Stimulated activated CD8-positive, alpha-beta memory T cell treated with anti-CD3 and anti-CD28 coated beads, Interleukin-12 subunit alpha, Interleukin-12 subunit beta, amount 100 ng/mL, for 4 hours (primary cell): ENCODE measurements at places on chromosomes 12 and 14.
A peak's percentile ranks its signal among the peaks of the same experiment; 100 is the strongest.

GRCh38 chr12:57895389-57896114 is 45.8 kb upstream of the ATP23 start:
- DNase-seq = no peak

- peak; percentile 53 for DNase-seq
Measured at GRCh38 chr12:103495469-103496456, at the start of gene C12orf42. Gene C12orf42 (minus strand): TSS chr12:103495968. CDS start chr12:103478426, 17,542 bp downstream.

- DNase-seq = no peak
Measured at GRCh38 chr12:115149279-115149678, 465.3 kb upstream of the TBX3 start.

- no peak for DNase-seq
Measured at GRCh38 chr12:108446766-108447165, 68.3 kb upstream of the FICD start.

DNA sequence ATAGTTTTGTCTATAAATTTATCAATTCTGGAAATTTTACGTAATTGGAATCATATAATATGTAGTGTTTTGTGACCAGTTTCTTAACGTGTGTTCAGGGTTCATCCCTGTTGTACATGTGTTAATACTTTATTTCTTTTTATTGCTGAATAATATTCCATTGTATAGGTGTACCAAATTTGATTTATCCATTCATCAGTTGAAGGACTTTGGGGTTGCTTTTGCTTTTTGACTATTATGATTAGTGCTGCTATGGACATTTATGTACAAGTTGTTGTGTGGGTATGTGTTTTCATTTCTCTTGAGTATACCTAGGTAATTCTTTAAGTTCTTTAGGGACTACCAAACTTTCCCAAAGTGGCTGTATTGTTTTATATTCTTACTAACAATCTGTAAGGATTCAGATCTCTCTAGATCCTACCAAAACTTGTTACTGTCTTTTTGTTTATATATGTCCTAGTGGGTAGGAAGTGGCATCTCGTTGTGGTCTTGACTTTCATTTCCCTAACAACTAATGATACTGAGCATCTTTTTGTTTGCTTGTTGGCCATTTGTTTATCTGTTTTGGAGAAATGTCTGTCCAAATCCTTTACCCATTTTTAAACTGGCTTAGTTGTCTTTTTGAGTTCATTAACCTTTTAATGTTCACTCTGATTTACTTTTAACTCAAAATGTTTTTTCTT is 14.9 kb downstream of the VRK1 start:
- no peak for DNase-seq

DNA sequence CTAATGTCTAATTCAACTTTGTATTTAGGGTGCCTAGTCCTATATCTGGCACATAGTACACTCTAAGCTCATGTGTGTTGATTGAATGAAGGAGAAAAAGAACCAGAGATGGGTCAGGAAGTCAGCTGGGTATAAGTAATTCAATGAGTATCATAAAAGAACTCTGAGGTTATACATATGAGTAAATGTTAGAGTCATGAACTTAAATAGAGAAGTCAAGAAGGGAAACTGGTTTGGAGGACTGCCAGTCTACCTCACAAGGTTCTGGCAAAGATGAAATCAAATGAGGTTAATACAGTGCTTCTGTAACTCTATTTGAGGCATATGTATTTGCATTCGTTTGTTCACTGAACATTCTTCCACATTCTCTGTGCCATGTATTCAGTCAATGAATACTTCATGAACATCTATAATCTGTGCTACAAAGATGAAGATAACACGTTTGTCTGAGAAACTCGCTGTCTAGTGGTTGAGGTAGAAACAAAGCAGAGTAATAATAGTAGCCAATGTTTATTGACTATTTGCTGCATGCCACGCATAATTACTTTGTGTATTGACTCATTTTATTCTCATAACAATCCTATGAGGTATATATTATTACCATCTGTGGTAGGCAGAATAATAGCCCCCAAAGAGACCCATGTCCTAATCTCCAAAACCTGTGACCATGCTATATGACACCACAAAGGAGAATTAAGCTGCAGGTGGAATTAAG is 88.9 kb downstream of the PTGER2 start:
- DNase-seq = no peak

DNA sequence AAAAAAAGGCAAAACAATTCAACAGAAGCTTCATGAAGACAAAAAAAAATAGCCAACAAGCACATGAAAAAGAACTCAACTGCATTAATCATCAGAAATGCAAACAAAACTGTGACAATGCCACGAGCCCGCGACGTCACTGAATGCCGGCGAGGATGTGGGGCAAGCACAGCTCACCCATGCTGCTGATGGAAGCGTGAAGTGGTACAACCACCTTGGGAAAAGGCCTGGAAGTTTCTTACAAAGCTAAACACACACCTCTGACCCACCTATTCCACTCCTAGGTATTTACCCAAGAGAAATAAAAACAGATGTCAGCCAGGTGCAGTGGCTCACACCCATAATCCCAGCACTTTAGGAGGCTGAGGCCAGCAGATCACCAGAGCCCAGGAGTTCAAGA is 10.5 kb downstream of the BTBD6 start:
- DNase-seq = no peak

- DNase-seq = no peak
Measured at GRCh38 chr12:1935242-1935641, 16.8 kb upstream of the CACNA2D4 start.

GRCh38 chr12:17928708-17929366 is 161.2 kb downstream of the RERGL start:
- no peak for DNase-seq

DNA sequence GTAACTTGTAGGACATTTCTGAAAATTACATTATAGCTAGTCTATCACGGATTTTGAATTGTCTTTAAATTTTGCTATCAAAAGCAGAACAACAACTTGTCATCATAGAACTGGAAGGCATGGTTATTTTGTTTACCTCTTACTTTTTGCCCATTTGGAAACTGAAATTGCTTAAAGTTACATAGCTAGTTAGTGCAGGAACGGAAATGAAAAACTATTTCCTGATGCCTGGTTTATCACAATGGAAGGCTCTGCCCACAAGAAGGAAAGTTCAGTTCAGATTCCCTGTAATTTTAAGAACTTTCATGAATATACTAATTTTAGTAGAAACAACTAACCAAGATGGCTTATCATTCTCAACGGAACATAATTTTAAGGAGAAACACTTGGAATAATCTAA is 427.7 kb downstream of the RAD51B start:
- DNase-seq = no peak

DNA sequence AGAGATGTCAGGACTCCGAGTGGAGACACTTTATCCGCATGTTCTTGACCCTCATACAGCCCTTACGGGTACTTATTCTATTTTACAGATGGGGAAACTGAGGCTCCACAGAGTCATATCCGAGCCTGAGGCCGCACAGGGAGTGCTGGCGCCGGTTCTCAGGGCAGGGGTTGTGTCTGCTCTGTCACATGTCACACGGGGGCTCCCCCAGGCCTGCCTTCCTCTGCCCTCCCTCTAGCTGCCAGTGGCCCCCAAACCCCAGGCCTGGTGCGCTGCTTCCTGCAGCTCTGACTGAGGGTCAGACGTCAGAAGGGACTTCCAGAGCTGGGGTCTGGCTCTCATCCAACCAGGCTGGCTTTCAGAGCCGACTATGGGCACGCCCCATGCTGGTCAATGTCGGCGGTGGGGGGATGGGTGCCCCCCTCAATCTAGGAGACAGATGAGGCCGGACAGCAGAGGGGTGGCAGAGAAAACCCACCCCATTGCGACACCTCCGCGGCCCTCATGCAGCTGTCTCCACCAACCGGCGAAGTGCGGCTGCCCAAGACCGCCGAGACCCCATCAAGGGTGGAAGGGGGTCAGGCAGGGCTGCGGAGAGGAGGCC is 811 bp upstream of the INF2 start:
- DNase-seq = no peak

DNA sequence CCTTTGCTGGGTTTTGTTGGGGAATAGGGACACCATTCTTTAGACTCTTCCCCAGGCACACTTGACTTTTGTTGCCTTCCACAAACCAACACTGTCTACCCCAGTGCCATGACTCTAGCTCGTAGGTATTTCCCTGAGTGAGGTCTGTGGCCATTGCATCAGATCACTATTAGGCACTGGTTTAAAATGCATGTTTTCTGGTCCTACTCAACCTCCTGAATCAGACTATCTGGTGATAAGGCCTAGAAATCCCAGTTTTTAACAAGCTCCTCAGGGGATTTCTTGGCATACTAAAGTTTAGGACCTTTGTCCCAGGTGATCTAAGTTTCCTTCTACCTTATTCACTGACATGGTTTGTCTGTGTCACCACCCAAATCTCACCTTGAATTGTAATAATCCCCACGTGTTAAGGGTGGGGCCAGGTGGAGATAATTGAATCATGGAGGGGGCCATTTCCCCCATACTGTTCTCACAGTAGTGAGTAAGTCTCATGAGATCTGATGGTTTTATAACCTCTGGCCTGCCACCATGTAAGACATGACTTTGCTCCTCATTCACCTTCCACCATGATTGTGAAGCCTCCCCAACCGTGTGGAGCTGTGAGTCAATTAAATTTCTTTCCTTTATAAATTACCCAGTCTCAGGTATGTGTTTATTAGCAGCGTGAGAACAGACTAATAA is 87.8 kb upstream of the PSMC1 start:
- no peak for DNase-seq

DNA sequence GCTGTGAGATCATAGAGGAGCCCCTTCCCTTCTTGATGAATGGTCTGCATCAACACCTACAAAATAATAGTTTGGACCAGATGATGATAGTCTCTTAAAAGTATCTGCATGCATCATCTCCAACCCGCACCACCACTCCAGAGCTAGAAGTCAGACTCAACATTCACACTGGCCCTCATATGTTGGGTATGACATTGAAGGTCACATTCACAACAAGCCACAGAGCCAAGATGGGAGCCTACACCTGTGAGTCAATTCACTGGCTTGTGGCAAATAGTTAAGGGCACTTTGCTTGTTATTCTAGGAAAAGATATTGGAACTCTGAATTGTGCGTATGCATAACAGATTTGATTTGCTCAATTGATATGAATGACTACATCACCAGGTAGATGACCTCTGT is 1197.9 kb downstream of the VRK1 start:
- no peak for DNase-seq

GRCh38 chr12:15005064-15005463 is 32.2 kb downstream of the PDE6H start:
- no peak for DNase-seq

- DNase-seq = no peak
Measured at GRCh38 chr12:50258167-50258551, 25.2 kb downstream of the LIMA1 start.

- DNase-seq = no peak
Measured at GRCh38 chr14:95045106-95045701, 112.1 kb downstream of the DICER1 start.

DNA sequence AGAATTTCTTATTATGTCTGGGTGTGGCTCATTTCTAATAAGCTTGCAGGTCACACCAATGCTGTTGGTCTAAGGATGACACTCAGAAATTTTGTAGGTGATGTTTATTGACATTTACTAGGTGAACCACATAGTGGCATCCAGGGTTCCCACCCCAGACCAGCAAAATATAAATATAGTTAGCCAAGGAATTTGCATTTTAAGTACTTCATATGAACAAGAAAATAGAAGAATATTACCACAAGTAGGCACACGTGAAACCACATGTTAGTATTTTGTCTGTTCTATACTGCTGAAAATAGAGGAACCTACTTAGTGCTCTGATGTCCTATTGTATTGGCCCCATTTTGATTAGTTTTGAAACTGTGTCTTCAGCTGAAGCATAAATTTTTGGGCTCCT is 71.1 kb downstream of the USP15 start:
- no peak for DNase-seq

- no peak for DNase-seq
Measured at GRCh38 chr12:83700838-83701237, 1014.1 kb downstream of the TMTC2 start.

DNA sequence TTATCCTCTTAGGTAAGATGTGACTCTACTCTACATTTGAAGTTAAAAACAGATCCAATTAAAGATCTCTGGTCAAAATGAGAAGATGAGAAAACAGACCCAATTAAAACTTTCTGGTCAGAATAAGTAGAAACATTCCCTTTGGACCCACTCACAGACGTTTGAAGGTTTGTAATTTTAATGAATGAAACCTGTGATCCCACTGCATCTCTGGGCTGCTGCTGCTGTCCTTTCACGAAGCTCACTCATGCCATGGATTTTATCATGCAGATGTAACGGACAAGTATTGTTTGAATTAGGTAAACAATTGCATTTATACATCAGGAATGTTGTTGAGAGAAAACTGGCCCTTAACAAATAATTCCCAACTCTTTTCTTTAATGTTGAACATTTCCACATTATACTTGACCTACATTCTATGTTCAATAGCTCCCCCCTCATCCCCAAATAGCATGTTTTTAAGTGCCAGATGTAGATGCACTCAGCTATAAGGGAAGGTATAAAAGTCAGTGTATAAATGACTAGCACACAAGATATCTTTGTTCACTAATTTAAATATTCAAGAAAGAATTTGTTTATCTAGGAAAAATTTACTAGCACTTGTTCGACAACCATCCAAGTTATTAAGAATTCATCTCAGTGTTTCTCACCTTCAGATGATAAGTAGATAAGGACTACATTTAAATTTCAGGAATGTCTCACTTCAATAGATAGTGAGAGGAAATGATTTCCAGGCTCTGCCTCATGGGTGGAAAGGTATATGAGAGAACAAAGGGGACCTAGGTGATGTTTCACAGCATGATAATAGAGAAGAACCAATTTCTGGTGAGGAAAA is 202.3 kb upstream of the LMNTD1 start:
- DNase-seq = no peak

DNA sequence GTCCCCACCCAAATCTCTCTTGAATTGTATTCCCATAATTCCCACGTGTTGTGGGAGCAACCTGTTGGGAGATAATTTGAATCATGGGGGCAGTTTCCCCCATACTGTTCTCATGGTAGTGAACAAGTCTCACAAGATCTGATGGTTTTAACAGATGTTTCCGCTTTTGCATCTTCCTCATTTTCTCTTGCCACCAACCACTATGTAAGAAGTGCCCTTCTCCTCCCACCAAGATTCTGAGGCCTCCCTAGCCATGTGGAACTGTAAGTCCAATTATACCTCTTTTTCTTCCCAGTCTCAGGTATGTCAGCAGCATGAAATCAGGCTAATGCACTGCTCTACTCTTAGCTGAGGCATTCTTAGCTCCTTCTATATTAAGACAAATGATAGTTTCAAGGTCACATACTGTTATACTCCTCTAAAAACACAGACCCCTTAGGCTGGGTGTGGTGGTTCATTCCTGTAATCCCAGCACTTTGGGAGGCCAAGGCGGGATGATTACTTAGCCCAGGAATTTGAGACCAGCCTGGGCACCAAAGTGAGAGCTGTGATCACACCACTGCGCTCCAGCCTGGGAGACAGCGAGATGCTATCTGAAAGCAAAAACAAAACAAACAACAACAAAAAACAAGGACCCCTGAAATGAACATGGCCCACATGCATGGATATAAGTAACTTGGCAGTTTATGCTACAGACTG is 3.6 kb downstream of the SCAF11 start:
- DNase-seq = no peak

DNA sequence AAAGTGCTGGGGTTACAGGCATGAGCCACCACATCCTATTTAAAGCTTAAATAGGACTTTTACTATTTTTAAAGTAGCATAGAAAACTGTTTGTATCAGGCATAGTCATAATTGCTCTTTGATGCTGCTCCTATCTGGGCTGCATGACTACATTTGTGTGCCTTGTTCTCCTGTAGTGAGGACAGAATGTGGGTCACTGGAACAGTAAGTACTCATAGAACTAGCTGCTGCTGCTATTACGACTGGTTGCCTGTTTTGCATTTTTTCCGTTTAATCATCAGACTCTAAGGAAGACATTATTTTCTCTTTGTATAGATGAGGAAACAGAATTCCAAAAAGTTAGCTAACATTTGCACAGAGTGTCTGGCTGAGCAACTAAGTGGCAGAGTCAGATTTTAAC is 42.8 kb downstream of the ZC3H14 start:
- no peak for DNase-seq
